ENCODE measurements at places on chromosomes 12 and 14. TPM values are rescaled to one million over a fixed set of nuclear protein-coding genes. Genes with fewer than 3 reads are reported as not detected.

The KERA gene
- total RNA-seq, result not detected

The AQP5 gene
- total RNA-seq, result not detected

The IFNG-AS1 gene
- not detected for total RNA-seq

The TBX3 gene
- total RNA-seq, result 19.3 TPM

The MANSC1 gene
- 0.26 TPM for total RNA-seq

The ABCD2 gene
- 0.06 TPM for total RNA-seq

The C12orf56 gene
- 1.1 TPM for total RNA-seq

The SERPINA10 gene
- not detected for total RNA-seq

The BLTP3B gene
- total RNA-seq, result 35.0 TPM

The RD3L gene
- not detected for total RNA-seq

The OSGEP gene
- total RNA-seq, result 61.1 TPM

The BLOC1S1 gene
- 118 TPM for total RNA-seq

The DDIT3 gene
- 15.3 TPM for total RNA-seq

The SCNN1A gene
- total RNA-seq, result 0.32 TPM

The ACRBP gene
- total RNA-seq, result 0.32 TPM

The FAM222A gene
- 1.2 TPM for total RNA-seq

The RERG gene
- total RNA-seq, result 3.0 TPM

The NRXN3 gene
- not detected for total RNA-seq

The ADSS1 gene
- 2.5 TPM for total RNA-seq
